CD4-positive, alpha-beta T cell treated with Interleukin-15 for 4 hours (primary cell): ENCODE measurements at places on chromosomes 2 and 18.

DNA sequence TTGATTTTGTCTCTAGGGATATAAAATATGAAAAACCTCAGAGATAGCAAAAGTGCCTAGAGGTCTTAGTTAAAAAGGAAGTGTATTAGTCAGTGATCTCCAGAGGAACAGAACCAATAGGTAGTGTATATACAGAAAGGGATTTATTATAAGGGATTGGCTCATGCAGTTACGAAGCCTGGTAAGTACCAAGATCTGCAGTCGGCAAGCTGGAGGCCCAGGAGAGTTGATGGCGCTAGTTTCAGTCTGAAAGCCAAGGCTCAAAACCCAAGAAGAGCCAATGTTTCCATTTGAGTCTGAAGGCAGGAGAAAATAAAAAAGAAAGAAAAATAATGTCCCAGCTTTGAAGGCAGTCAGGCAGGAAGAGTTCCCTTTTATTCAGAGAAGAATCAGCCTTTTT is 93.3 kb downstream of the COLEC12 start:
- DNase-seq: no peak

GRCh38 chr2:220269367-220269766 is 641.9 kb downstream of the SLC4A3 start:
- no peak for DNase-seq

GRCh38 chr2:70598197-70598596 is 44.6 kb upstream of the TGFA start:
- DNase-seq: no peak

DNA sequence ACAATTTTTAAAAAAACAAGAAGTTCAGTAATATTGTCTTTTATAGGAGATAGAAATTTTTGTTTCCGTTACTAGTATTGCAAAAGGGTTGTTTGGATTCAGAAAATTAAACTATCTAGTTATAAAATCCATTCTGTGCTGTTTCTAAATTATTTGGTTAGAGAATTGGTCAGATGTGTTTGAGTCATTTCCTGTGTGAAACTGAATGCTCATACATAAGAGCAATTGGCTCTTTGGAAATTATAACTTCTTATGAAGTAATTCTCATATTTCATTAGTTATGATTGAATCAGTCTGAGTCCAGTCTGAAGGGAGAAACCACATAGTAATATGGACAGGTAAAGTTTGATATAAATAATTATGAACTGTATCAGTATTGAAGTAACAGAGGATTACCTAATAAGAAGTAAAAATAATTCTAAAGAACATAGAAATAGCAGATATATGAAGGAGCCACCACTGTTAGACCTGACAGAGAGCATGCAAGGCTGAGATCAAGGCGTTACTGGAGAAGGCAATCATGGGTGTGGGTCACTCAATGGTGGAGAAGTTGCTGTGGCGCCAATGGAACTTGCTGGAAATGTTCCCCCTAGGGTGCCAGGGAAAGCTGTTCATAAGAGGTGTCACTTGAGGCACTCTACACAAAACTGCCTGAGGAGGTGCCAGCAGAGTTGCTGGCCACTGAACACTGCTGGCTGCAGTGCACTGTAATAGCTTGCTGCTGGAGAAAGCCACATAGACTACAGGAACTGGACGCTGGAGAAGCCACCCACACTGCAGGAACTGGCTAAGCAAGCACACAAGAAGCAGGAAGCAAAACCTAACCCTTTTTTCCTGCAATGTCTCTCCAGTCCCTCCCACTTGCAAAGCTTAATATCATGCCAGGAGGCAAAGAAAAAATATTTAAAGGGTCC is 18.0 kb upstream of the FAP start:
- DNase-seq: no peak

- DNase-seq: no peak
These were observed 129.0 kb upstream of the ACVR2A start for GRCh38 chr2:147715807-147716206.

DNA sequence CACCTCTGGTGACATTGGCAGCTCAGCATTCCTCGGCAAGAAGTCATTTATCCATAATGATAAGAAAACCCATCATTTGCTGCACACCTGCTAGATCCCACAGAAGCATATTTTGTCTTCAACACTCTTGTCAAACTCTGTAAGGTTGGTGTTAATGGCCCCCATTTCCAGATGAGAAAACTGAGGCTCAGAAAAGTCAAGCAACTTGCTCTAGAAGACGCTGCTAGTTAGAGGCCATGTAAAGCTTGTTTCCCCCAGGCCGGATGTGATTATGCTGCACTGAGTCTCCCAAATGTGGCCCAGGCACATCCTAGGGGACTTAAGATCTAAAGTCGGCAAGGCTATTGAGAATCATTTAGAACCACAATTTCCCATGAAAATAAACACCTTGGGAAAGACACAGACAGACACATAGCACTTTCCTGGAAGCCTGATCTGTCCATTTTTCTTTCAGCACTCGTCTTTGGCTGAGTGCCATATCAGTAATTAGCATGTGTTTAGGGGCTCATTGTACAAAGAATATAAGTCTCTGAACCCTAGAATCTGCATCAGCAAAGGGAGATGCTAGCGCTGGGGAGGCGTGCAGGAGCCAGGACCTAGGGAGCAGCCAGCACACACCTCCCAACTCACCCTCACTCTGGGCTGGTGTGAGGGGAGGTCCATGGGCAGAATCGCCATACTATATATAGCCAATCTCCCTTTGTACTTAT is 39.3 kb downstream of the C1QL2 start:
- no peak for DNase-seq

DNA sequence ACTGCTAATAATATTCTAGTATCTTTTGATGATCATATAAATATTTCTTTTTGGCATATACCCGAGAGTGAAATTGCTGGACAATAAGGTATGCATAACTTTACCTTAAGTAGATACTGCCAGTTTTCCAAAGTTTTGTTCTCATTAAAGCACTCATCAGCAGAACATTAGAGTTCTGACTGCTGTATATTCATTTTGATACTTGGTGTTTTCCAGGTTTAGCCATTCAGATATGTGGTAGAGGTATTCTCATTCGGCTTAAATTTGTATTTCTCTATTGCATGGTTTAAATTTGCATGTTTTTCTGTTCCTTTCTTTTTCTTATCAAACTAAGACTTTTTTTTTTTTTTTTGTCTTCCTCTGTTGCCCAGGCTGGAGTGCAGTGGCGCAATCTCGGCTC is 18.2 kb downstream of the CYBRD1 start:
- DNase-seq: no peak

GRCh38 chr2:160621748-160622147 is 128.1 kb upstream of the RBMS1 start:
- no peak for DNase-seq

DNA sequence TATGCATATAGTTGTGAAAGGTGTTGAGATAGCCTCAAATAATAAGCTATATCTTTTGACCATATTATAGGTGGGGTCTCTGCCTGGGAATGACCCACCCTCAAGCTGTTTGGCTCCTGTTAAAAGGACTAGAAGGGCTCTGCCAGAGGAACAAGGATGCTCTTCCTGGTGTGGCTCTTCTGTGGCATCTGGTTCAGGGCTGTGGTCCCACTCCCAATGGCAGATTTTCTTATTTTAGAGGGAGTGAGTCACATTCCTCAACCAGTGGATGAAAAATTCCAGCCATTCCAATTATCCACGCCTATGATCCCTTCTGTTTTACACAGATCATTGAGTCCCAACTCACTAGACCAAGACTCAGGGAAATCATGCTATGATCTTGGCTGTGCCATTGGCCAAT is 119.9 kb downstream of the PARD3B start:
- no peak for DNase-seq

DNA sequence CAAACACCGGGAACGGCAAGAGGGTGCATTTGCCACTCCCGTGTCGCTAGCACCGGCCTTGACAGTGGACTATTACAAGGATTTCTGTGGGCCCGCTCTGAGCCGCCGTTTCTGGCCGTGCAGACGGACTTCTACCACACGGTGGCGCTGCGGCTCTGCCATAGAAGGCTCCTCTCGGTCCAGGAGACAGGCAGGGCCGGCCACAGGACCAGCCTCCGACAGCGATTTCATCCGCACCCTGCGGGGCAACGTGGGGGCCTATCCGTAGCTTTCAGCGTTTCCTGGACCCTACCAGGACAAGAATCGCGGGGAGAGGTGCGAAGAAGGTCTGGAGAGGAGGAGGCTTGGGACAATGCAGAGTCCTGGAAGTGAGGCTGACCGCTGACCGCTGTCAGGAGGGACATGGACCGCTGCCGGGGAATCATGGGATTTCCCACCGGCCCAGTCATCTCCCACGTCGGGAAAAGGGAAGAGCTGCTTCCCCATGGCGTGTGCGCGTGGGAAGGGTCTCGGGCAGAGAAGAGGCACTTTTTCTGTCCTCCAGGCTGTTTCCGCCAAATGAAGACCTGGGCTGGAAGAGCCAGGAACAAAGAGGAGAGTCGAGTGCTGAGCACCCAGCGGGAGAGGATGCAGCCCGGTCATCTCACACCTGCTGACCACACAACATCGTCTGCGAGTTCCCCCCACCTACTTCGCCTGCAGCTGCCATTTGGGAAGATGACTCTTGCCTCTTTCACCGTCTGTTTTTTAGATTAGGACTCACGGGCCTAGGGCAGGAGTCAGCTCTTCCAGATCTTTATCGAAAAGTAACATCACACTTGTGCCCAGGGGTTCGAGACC is 35.5 kb upstream of the HAAO start:
- DNase-seq: peak; percentile 77

DNA sequence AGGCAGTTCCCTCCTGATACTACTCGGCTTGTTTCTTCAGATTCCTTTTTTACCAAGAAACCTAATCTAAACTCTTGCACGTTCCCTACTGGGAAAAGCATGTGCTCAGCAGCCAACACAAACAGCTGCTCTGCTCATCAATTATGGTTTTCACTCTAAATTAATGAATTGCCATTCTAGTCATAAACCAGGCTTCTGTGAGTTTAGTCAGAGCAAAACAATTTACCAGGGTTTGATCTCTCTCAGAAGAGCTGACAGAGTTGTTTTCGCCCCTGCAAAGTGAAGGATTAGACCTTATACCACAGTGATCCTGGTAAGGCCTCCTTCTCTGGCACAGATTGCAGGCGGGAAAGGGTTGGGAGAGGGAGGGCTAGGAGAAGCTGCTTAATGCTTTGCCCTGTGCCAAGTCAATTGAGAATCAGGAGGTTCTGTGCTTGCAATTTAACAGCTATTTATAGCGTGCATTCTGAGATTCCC is 57.2 kb downstream of the REEP1 start:
- DNase-seq: no peak

DNA sequence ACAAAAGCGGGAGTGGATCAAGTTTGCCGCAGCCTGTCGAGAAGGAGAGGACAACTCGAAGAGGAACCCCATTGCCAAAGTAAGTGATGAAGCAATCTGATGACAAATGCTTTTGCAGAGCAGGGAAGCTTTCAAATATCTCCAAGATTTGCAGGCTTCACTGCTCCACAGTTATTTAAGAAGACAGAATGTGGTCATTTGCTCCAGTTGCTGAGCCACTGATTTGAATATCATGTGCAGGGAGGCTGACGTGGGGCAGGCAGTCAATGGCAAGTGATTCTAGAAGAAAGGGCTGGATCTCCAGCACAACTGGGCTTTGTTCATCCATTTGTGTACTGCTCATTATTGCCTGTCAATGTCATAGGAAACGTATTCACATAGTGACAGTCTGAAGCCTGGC is 10.2 kb downstream of the DSG4 start:
- no peak for DNase-seq

GRCh38 chr2:155766342-155767115 is 566.0 kb downstream of the NR4A2 start:
- no peak for DNase-seq

GRCh38 chr2:20037660-20038059 is 13.8 kb downstream of the LAPTM4A start:
- DNase-seq: no peak

GRCh38 chr2:73995810-73996209 is 11.1 kb downstream of the TET3 start:
- no peak for DNase-seq

- DNase-seq: no peak
These were observed 286.5 kb downstream of the CCDC178 start for GRCh38 chr18:33154049-33154448.

- DNase-seq: no peak
These were observed 69.8 kb upstream of the PDE1A start for GRCh38 chr2:182496596-182496995.

DNA sequence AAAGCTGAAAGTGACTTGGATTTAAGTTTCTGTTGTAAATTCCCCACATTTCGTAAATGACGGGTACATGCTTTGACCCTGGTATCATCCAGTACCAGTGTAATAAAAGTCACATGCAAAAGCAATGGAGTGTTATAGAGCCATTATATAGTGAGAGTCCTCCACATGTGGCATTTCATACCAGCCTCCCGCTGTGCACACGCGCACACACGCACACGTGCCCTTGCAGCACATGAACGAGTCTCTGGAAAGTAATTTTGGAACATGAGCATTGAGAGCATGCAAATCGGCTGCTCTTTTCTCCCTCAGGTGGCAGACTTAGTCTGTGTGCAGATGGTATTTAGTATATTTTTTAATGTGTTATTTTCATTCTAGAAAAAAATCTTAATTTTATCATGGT is 198.1 kb downstream of the ZNF407 start:
- no peak for DNase-seq

DNA sequence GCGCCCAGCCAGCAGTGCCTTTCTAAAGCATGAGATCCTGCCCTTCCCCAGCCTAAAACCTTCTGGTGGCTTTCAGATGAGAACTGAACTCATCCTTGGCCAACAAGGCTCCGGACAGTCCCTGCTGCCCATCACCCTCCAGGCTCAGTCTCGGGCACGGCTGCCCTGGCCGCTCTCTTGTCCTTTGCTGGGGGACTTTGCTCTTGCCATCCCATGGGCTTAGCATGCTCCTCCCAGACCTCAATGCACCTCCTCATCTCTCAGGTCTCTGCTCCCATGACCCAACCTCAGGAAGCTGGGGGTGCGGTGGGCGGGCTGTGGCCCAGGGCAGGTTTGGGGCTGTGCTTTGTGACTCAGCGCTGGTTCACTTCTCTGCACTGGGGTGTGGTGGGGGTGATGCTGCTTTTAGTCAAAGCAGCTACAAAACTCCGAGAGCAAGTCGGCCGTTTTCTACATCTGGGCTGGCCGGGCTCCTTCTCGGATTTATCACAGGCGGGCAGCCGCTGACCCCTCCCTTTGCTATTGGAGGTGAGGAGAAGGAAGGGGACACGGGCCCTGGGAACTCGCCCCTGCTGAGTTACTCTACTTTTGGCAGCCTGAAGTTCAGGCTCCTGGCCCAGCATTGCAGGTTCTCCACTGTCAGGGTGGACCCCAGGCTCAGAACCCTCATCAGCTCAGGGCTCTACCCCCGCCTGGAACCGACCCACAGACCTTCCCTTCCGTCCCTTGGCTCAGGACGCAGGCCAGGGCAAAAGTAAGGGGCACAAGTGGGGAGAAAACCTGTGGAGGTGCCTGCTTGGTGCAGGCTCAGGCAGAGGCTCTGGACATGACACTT is 90.6 kb upstream of the TAF1B start:
- DNase-seq: peak; percentile 87
